Activated naive CD4-positive, alpha-beta T cell treated with anti-CD3 and anti-CD28 coated beads, Interleukin-2, amount 50 U/mL, for 72 hours (primary cell): ENCODE measurements at places on chromosomes 7 and 10. TPM values are rescaled to one million over a fixed set of nuclear protein-coding genes. Genes with fewer than 3 reads are reported as not detected.
A peak's percentile ranks its signal among the peaks of the same experiment; 100 is the strongest.

Gene FAM25C
- total RNA-seq = not detected

Gene LDB3
- 0.16 TPM for total RNA-seq

Gene TMEM225B
- 0.76 TPM for total RNA-seq

Gene WASHC2C
- total RNA-seq = 31.7 TPM

Gene WEE2
- not detected for total RNA-seq

Gene LRRN3
- 9.3 TPM for total RNA-seq

Gene TET1
- 0.82 TPM for total RNA-seq

Gene OR2F2
- total RNA-seq = not detected

- peak; percentile 18 for DNase-seq
Measured at GRCh38 chr7:1705856-1706255, 35.8 kb downstream of the ELFN1 start.

- DNase-seq = no peak
Measured at GRCh38 chr10:8951440-8952089, 897.1 kb downstream of the GATA3 start.

DNA sequence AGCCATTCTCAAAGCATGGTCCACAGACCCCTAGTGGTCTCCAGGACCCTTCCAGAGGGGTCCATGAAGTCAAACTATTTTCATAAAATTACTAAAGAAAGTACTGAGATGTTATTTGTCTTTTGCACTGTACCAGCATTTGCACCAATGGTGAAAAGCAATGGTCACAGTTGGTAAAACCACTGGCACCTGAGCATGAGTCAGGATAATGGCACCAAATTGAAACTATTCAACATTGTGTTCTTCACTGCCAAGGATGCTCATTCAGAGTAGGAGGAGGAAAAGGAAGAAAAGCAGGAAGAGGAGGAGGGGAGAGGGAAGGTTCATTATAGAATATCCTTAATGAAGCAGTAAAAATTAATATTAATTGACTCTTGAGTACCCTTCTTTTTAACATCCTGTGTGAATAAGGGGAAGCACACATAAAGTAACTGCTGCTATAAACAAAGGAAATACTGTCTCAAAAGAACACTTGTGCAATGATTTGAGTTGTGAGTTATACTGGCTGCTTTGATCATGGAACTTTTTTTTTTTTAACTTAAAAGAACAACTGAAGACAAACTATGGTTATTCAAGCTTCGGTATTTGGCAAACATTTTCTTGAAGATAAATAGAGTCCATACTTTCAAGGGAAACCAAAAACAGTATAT lies 60.2 kb downstream of the MPP7 start:
- DNase-seq = no peak

DNA sequence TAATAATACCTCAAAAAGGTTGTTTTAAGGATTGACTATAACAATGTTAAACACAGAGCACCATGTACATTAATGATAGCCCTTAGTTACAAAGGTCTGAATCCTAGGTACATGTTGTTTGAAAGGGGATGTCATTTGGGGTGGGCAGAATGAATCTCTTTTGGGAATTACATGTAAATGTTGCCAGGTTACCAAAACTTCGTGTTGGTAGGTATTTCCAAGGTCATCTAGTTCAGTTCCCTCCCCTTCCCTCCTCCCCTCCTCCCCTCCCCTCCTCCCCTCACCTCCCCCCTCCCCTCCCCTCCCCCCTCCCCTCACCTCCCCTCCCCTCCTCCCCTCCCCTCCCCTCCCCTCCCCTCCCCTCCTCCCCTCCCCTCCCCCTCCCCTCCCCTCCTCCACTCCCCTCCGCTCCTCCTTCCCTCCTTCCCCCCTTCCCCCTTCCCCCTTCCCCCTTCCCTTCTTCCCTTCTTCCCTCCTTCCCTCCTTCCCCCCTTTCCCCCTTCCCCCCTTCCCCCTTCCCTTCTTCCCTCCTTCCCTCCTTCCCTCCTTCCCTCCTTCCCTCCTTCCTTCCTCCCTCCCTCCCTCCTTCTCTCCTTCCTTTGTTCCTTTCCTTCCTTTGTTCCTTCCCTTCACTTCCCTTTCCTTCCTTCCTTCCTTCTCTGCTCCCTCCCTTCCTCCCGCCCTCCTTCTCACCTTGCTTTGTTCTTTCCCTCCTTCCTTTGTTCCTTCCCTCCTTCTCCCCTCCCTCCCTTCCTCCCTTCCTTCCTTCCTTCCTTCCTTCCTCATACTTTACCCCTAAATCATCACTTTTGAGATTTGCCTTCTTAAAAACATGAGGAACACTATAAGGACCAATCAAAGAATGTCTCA lies 8.1 kb downstream of the VTI1A start:
- no peak for DNase-seq

DNA sequence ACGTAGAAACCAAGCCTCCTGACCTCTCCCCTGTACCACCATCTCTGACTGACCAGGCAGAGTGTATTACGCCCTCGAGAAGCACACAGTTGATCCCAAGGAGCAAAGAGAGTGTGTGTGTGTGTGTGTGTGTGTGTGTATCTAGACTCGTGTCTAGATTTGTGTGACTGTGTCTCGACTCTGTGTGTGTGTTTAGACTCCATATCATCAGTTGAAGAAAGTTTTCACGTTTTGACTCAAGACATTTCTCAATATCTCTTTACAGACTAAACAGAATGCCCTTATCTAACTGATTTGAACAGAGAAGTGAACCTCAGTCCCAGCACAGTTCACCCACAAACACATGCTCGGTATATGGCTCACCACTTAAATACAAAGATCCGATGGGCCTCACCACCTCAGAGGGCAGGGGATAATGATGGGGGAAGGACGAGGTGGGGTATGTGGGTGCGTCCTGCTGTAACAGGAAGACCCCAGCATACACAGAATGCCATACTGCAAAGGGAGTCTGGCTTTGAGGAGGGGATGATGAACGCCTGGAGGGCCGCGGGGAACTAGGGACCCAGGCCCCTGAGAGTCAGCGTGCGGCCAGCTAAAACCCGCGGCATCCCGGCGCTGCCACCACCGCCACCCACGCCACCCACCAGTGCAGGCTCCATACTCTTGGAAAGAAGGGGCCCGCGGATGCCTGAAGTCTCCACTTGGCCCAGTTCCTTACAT lies 780 bp downstream of the ALDH18A1 start:
- DNase-seq = peak; percentile 59

DNA sequence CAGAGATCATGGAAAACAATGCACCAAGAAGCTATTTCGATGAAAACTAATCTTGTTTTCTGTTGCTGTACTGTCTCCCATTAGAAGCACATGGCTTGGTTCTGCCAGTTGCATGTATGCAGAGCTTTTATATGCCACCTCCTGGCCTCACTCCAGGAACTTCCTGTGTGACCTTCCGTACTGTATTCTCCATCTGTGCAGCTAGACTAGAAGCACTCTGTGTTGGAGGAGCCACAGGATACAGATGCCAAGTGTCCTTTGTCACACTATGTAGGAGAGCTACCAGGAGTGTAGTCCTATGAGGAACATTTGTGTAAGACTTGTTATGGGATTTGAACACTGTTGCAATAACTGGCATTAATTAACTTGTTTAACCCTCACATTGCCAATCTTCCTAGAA lies 503.5 kb upstream of the TPK1 start:
- DNase-seq = no peak

- DNase-seq = peak; percentile 32
Measured at GRCh38 chr7:149598721-149599308, 101.2 kb upstream of the ZNF746 start.

GRCh38 chr10:75209921-75210281 lies 695 bp upstream of the VDAC2 start:
- no peak for DNase-seq

DNA sequence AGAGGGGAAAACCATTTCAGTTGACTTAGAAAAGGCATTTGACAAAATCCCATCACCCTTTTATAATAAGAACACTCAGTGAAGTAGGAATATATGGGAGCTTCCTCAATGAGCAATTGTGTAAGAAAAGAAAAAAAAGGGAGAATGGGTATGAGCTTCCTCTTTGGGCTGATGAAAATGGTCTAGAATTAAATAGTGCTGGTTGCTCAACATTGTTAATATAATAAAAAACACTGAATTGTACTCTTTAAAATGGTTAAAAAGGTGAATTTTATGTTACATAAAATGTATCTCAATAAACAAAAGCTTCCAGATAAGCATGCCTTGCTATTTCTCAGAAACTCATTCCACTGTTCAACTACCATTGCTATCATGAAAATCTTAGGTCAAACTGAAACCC lies 40.6 kb downstream of the LRRC17 start:
- DNase-seq = no peak

DNA sequence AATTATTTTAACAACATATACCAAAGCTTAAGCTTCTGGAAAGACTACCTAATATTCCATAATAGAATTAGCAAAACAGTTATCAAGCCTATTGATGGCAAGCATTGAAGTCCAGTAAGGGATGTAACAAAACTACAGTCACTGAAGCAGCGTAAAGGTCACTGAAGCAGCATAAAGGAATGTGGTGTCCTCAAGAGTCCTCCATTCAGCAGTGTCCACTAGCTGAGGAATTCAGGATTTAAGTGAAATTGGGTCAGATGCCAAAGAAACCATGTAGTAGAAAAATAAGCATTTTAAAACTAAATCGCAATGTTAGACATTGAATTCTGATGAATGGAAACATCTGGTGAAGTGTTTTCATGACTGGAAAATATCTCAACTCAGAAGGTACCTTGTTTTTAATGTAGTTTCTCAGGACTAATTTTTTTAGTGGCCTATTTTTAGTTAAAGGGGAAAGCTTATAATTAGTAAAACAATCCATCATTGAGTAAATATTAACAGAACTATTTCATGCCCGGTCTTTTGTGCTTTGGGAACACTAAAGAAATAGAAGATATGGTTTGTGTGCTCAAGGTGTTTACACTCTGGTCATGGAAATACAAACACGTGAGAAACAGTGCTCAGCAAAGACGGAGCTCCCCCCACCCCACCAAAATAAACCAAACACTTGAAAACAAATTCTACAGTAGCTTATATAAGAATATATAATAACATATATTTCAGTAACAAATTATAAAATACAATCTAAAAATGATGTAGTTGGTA lies 121.4 kb downstream of the CDK14 start:
- DNase-seq = no peak
